Activated naive CD4-positive, alpha-beta T cell treated with Interleukin-2 at 50 U/mL for 16 hours (primary cell): ENCODE measurements at places on chromosomes 13 and 19.

DNA sequence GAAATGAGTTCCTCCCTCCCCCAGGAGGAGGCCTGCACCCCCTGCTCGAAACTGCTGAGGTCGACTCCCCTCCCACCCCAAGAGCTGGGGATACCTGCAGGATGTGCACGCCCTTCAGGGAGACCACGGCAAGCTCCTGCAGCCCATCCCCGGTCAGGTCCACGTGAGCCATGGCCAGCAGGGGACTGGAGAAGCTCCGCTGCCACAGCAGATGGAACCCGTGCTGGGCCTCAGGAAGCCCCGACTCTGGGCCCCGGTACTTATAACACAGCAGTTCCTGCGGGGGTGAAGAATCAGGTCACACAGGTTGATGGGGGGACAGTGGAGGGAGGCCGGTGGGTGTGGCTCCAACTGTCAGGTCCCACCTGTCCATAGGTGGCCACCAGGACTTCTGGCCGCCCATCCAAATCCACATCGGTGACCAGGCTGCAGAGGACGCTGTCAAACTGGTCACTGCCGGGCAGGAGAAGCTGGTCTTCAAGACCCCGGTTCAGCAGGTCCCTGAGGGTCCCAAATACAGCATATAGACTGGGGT, 4.8 kb upstream of the SLC8A2 start:
- no peak for DNase-seq

GRCh38 chr19:29293292-29293691, 80.3 kb upstream of the UQCRFS1 start:
- DNase-seq = no peak

GRCh38 chr13:32647926-32648325, 61.7 kb downstream of the PDS5B start:
- DNase-seq = no peak

DNA sequence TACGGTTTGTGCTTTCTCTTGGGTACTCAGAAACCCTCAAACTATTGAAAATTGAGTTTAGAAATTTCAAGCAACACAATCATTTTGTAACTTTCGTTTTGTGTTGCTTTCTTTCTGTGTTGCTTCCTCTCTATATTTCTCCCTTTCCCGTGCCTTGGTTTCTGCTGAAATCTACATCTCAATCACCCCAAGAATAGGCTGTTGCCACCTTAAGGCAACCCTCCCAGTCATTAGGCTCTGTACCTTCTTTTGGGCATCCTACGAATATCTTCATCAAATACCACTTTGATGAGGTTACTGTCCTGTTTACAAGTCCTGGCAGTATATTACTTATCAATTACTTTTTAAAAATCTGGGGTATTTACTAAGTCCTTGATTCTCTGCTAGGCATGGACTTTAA, 621.6 kb downstream of the GPC6 start:
- DNase-seq = no peak

GRCh38 chr13:111597618-111598017, 277.2 kb downstream of the TEX29 start:
- no peak for DNase-seq

- no peak for DNase-seq
These were observed 20.9 kb upstream of the SIGLEC11 start for GRCh38 chr19:49981603-49982593.

- no peak for DNase-seq
These were observed 2596.2 kb downstream of the PCDH9 start for GRCh38 chr13:64633948-64634347.

- DNase-seq = no peak
These were observed 95.7 kb downstream of the KCTD12 start for GRCh38 chr13:76790526-76790925.

- no peak for DNase-seq
These were observed 127.7 kb downstream of the SPRY2 start for GRCh38 chr13:80213201-80213600.

DNA sequence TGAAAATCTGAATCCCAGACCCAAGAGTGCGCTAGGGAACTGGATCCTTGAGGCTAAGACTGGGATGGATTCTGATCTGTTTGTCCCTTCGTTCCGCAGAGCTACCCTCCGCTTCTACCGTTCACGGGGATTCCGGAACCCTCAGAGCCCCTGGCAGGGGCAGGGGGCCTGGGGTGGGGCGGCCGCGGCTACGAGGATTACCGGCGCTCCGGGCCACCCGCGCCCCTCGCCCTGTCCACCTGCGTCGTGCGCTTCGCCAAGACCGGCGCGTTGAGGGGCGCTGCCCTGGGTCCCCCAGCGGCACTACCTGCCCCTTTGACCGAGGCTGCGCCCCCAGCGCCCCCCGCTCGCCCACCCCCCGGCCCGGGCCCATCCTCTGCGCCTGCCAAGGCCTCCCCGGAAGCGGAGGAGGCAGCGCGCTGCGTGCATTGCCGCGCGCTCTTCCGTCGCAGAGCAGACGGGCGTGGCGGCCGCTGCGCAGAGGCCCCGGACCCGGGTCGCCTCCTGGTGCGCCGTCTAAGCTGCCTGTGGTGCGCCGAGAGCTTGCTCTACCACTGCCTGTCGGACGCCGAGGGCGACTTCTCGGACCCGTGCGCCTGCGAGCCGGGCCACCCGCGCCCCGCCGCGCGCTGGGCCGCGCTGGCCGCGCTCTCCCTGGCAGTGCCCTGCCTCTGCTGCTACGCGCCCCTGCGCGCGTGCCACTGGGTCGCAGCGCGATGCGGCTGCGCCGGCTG, 7.1 kb downstream of the SPRED3 start:
- peak; percentile 53 for DNase-seq

GRCh38 chr13:72652681-72653080, 74.7 kb downstream of the MZT1 start:
- no peak for DNase-seq

DNA sequence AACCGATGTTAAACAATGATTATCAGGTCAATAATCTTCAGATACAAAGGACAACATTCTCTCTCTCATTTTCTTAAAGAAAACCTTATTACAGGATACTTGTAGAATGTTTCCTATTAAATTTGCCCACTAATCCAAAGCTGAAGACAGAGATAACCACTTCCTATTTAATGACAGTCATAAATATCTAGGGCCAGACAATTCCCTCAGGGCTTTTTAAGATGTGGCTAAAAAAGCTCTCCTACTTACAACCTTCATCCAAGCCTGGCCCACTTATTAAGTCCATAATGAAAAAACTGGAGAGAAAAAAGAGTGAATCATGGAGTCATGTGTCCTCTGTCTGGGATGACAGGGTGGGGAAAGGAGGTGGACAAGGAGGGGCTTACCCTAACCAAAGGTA, 235.9 kb downstream of the KLF12 start:
- no peak for DNase-seq

DNA sequence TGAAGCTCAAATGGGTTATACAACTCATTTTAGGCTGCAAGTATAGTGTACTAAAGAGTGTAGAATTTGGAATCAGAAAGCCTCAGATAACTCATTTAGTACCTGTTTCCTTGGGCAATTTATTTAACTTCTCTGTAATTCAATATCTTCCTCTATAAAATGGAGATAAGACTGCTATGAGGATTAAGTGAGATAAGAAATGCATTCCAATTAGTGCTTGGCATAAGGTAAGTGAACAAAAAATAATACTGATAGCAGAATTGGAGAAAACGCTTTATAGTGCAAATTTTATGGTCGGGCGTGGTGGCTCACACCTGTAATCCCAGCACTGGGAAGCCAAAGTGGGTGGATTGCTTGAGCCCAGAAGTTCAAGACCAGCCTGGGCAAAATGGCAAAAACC, 25.0 kb downstream of the DACH1 start:
- DNase-seq = no peak

- DNase-seq = peak; percentile 55
These were observed at the start of gene PPP1R13L for GRCh38 chr19:45404557-45405434. Gene PPP1R13L (minus strand): TSS chr19:45405069. CDS start chr19:45398318, 6,751 bp downstream.

DNA sequence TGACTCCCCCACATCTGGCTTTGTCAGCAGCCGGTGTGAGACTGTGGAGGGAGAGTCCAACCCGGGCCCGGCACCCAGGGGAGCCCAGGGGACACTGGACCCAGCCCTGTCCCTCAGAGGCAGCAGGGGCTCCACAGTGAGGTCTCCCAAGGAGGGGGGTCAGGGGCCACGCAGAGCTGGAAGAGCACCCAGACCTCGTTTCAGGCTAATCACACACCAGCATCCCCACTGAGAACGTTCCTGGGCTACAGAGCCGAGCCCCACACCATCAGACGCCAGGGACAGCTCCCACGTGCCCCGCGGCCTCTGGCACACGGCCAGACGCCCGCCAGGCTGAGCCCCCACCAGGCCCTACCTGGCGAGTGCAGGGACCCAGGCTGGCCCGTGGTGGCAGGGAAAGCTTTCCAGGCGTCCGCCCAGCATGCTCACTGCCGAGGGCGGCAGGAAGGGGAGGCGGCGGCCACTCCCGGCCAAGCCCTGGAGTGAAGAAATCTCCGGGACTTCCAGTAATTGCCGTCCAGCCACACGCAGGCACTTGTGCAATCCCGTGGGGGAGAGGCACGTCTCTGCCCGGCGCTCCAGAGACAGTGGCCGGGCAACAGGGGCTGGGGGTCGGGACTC, 19.2 kb downstream of the SBNO2 start:
- no peak for DNase-seq

DNA sequence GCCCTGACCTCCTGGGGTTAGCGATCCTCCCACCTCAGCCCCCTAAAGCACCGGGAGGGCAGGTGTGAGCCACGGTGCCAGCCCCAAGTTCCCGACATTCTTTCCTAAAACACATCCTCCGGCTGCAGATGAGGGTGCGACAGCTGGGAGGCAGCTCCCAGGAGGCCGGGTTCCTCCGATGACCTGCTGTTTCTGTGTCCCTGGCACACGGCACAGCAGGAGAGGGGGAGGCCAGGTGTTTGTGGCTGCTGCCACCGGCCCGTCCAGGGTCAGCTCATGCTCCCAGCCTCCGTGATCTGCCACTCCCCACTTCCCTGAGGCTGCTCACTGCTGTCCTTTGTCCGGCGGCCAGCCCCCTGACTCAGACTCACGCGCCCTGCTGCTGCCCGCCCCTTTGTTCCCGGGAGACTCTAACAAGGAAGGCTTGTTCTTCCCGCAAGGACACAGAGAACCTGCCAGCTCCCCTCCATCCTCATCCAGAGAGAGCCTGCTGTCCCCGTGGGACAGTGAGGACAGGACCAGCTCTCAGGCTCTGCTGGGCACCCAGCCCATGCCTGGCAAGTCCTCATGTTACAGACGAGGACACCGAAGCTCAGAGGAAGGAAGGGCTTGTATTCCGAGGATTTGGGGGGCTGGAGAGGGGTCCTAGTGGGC, 10.6 kb upstream of the MADCAM1 start:
- DNase-seq = no peak

DNA sequence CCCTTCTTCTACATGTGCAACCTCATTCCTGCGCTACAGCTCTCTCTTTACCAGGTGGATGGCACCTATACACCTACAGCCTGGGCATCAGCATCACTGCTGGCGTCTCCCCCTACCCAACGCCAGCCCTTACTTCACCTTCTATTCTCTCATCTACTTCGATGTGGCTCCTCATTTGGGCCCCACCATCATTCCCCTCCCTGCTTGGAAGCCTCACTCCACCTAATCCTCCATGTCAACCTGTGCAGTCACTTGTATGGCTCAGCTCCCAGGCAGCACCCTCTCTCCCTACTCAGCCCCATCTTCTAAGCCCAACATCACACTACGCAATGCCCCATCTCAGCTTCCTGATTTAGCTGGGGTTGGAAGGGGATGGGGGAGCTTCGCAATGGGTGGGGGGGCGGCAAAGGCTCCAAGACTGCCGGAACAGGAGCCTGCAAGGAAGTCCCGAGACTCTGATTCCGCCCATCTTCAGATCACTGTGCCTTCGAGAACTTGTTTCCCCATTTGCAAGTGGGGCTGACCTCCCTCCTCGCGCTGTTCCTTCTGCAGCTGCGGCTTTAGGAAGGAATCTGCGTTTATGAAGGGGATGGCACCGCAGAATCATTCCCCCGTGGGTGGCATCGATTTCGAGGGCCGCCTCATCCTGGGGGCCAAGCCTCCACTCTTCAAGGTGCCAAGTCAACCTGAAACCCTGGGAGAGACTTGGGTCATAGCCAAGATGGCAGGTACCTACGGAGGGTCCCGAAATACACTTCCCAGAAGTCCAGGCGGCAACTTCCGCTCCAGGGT, 913 bp downstream of the MZF1 start:
- no peak for DNase-seq

DNA sequence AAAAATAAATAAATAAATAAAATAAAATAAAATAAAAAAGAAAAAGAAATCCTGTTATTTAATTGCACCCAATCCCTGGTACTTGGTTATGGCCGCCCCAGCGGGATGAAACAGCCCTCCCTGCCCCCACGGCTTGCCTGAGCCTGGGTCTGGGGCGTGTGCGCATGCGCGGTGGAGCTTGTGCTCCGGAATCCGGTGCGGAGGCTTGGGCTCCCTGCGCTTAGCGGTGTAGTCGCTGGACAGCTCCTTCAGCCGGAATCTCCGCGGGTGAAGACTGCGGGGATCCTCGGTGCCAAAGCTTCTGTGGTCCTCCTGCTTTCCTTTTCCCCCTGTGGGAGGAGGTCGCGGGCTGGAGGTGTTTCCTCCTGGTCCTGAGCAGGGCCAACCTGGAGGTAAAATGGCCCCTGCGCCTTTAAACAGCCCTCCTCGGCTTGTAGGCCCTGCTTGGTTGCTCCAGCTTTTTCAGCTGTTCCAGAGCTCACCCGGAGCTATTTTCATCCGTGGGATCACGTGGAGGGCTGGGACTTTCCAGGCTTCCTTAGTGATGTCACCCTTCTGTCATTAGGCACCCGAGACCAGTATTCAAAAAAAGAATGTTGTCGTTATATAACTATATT, at the start of gene PLA2G4C:
PLA2G4C (minus strand) TSS at position 468 of the 617 bp plus-strand sequence. CDS start 4,288 bp downstream, outside the sequence.
- DNase-seq = peak; percentile 83

- no peak for DNase-seq
These were observed 37.3 kb downstream of the SOX1 start for GRCh38 chr13:112103961-112104880.

GRCh38 chr13:101283782-101284181, 132.5 kb downstream of the NALCN start:
- DNase-seq = no peak

- DNase-seq = no peak
These were observed 8.2 kb upstream of the SIAH3 start for GRCh38 chr13:45859705-45860104.

DNA sequence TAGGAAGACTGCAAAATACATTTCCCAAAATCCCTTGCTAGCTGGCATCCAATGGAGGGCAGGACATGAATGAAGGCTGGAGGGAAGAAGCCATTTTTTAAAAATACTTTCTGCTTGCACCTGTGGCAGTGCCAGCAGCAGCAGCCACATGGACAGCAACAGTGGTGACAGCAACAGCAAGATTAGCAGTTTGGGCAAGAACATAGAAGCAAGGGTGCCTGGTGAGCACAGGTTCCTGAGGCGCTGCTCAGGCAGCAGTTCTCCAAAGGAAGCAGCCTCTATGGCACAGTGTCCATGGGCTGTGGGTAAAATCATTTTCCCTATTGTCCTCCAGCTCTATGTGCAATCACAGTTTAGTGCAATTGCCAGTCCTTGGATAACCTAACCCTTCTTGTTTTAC, 1.3 kb upstream of the FAM216B start:
- no peak for DNase-seq
